ENCODE measurements at places on chromosomes 5 and 9.
A peak's percentile ranks its signal among the peaks of the same experiment; 100 is the strongest.

DNA sequence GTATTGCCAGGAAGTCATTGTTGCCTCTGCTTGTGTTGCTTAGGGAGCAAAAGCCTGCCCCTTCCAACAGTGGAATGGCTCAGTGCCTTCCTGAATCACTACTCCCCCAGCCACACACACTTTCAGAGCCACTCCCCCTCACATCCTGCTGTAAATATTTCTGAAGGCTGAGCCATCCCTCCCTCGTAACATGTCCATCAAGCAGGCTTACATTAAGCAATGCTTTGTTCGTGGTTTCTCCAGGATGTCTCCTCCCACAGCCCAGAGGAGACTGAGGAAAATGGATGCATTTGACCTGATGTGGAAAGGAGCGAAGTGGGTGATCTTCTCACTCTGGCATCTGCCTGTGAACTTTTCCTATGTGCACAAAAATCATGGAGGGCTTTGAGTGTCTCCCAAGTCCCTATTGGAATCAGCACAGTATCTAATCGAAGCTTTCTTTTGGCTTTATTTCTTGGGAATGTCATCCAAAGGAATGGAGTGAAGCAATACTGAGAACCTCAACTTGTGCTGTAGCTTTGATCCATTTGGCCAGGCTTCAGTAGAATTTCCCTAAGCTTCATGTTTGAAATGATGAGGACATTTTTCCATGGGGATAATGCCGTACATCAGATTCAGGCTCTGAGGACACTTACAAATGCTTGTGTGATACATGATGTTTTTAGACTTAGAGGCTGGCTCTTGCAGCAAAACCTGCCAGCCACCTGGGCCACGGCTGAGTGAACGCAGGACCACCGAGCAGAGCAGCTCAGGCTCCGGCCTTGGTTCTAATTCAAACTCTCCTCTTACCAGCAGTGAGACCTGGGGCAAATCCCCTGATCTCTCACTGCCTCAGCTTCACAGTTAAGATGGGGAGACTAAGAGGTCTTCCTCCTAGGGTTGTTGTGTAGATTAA is 389.1 kb downstream of the ENC1 start:
- no peak for DNase-seq

GRCh38 chr5:90356176-90356575 is 53.4 kb downstream of the CETN3 start:
- DNase-seq, result no peak

GRCh38 chr5:163874431-163874830 is 369.0 kb downstream of the MAT2B start:
- no peak for DNase-seq

DNA sequence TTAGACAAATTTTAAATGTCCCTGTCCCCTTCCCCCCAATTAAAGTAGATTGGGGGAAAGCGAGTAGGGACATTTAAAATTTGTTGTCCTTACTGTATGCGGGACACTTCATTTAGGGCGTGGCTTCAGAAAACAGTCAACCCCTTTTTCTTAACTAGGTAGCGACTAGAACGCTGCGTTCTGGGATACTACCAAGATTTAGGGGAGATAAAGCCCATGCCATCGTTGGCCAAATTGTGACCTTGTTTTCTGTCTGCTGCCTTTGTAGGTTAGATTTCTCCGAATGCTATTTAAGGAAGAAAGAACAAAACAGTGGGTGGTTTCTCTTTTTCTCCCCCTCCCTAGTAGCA is 1.2 kb downstream of the CKS2 start:
- DNase-seq, result no peak

GRCh38 chr5:14686517-14686916 is 22.0 kb downstream of the OTULIN start:
- no peak for DNase-seq

GRCh38 chr9:87678650-87679355 is 47.1 kb upstream of the CTSL start:
- no peak for DNase-seq

DNA sequence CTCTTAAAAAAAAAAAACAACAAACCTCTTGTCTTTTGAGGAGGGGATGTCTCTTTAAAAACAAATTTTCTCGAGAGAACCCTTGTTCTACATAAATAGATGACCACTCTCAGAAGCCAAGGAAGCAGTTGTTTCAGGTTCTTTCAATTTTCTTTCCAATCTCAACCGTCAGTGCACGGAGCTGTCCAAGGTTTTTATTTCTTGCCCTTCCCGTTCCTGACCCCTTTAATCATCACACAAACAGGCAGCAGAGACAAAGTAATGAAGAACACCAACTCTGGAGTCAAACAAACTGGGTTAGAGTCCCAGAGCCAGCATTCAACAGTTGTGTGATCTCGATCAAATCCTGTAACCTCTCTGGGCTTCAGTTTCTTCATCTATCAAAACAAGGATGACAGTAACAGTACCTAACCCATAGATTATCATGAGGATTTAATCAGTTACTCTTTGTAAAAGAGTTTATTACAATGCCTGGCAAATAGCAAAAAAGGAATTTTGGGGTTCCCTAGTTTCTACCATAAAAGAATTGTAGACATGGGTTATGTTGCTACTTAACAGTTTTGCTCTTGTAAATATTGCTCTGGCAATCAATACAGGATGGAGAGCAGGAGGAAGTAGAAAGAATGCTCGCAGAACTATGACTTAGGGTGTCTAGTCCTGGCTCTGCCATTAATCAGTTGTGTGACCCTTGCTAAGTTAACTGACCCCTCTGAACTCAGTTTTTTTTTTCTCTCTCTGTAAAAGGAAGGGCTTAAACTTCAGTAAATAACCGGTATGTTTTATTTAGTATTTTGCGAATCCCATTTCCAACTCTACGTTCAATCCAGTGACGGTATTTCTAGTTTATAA is 1.0 kb upstream of the NIM1K start:
- DNase-seq, result no peak

GRCh38 chr5:114524221-114524620 is 162.4 kb downstream of the KCNN2 start:
- DNase-seq, result no peak

GRCh38 chr9:127555840-127556820 is 55.9 kb upstream of the STXBP1 start:
- DNase-seq, result peak; percentile 53

DNA sequence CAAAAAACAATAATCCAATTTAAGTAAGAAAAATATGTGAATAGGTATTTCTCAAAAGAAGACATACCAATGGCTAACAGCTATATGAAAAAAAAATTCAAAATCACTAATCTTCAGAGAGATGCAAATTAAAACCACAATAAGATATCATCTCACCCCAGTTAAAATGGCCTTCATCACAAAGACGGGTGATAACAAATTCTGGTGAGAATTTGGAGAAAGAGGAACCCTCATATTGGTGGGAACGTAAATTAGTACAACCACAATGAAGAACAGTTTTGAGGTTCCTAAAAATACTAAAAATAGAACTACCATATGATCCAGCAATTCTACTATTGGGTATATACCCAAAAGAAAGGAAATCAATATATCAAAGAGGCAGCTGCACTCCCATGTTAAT is 94.3 kb downstream of the TMEM167A start:
- DNase-seq, result no peak

GRCh38 chr9:15138357-15138686 is 168.7 kb downstream of the TTC39B start:
- DNase-seq, result no peak

- no peak for DNase-seq
These were observed 140.3 kb downstream of the ROR2 start for GRCh38 chr9:91809581-91810285.

Measured in activated T-cell treated with anti-CD3 and anti-CD28 coated beads for 48 hours (primary cell).